ENCODE measurements at places on chromosomes 13 and 19.

- DNase-seq, result no peak
Observed at GRCh38 chr13:103055166-103055565, 11.1 kb downstream of the SLC10A2 start.

GRCh38 chr19:46471811-46472543 is 614 bp upstream of the PNMA8A start:
- no peak for DNase-seq

DNA sequence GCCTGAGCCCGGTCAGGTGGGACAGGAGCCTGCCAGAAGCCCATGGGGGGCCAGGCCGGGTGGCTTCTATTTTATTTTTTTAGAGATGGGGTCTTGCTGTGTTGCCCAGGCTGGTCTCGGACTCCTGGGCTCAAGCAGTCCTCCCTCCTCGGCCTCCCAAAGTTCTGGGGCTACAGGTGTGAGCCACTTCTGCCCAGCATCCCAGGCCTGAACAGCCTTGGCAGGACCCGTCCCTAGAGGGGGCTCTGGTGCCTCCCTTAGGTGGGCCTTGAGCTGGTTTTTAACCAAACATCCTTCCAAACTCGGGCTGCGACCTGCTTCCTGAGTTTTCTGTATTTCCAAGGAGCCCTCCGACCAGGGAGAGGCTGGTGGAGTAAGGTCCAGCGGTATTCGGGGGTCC is 10.5 kb downstream of the COMP start:
- DNase-seq, result no peak

GRCh38 chr19:50889638-50890037 is 16.4 kb downstream of the KLK2 start:
- no peak for DNase-seq

DNA sequence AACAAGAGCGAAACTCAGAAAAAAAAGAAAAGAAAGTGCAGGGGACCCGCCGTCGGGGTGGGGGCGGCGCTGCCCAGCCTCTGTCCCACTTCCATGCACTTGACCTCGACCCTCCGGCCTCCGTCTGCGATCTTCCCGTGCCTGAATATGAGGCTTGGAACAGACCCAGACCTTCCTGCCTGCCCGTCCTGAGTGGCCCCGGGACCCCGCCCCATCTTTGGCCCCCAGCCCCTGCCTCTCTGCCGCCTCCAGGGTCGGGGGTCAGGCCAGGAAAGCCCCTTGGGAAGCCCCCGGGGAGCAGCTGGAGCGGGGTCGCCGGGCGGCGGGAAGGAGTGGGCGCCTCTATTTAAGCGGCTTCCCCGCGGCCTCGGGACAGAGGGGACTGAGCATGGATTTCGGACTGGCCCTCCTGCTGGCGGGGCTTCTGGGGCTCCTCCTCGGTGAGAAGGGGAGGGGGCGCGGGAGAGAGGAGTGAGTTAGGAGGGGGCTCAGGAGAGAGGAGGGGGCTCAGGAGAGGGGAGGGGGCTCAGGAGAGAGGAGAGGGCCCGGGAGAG is at the start of gene MADCAM1:
Gene MADCAM1, plus strand, starts transcription at position 375 of the 554 bp plus-strand sequence. Its CDS starts 14 bp downstream, at position 389.
- no peak for DNase-seq

GRCh38 chr13:35964863-35965180 is 166.4 kb downstream of the DCLK1 start:
- DNase-seq, result no peak
